Cardiac muscle cell (in vitro differentiated cells and primary cell): ENCODE measurements at places on chromosomes 2 and 18. TPM values are rescaled to one million over a fixed set of nuclear protein-coding genes. Genes with fewer than 3 reads are reported as not detected.

GRCh38 chr2:181573140-181573736 lies 83.7 kb downstream of the CERKL start:
- peak; percentile 60 for DNase-seq

GRCh38 chr2:4964001-4964540 lies 728.1 kb upstream of the SOX11 start:
- no peak for DNase-seq

- no peak for DNase-seq
Measured at GRCh38 chr2:63743170-63743981, 98.3 kb upstream of the UGP2 start.

- DNase-seq = no peak
Measured at GRCh38 chr2:27830656-27831055, 59.1 kb downstream of the MRPL33 start.

DNA sequence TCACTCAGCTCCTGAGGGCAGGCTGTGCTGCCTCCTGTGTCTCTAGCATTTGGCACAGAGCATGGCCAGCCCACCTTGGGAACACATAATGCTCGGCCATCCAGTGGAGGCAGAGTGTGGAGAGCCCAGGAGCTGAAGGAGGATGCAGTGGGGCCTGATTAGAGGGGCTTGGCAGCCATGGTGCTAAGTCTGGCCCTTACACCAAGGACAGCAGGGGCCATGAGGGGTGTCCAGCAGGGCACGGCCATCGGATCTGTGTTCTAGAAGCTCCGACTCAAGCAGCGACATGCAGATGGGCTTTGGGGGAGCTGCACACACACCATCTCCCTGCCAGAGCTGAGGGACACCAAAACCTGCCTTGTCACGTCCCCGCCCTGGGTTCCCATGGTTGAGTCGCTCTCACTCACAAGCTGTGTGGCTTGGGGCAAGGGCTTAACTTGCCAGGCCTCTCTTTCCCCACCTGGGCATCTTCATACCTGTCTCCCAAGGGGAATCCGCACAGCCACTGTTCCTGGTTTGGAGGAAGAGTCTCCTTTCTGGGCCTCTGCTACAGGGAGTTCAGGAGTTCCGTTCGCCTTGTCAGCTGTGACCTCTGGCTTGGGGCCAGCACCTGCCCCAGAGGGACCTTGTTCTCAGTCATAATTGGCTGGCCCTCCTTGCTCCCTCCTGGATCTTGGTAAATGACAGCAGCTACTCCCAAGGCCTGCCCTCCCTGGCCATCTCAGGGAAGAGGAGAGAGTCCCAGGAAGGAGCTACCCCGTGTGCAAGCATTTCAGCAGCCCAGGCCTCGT lies 1.3 kb upstream of the TOGARAM2 start:
- peak; percentile 28 for DNase-seq

GRCh38 chr2:224984637-224985036 lies 57.6 kb downstream of the DOCK10 start:
- DNase-seq = peak; percentile 7

- DNase-seq = no peak
Measured at GRCh38 chr18:22650247-22650646, 232.5 kb upstream of the CTAGE1 start.

GRCh38 chr2:6968319-6969100 lies 51.3 kb downstream of the RNF144A start:
- peak; percentile 51 for DNase-seq

- no peak for DNase-seq
Measured at GRCh38 chr18:41444943-41445342, 510.1 kb upstream of the PIK3C3 start.

DNA sequence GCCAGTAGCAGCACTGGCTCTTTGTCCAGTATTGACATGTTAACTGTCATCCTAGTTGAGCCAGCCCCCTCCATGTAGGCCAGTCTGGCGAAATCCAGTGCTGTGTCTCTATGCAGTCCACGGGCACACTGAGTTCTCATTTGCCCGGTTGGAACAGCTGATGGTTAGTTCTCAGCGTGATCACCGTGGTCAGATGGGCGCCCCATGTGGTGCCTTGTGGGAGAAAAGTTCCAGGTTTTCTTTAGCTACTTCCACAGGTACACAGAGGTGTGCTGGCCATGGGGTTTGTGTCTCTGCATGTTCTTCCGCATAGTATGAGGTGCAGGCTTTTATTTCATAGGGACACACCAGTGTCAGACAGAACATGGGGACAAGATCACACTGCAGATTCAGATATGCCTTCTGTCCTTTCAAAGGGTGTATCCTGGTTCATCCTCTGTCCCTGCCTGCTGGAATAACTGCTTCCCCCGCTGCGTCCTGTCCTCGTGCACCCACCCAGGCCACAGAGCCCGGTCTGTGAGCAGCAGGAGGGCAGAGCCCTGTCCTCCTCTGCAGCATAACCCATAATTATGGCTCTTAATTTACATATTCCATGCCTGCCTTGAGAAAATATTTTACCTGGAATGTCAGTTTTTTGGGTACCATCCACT lies 334.1 kb downstream of the GBX2 start:
- no peak for DNase-seq

GRCh38 chr2:242058116-242058680 lies 188.7 kb downstream of the RTP5 start:
- no peak for DNase-seq

DNA sequence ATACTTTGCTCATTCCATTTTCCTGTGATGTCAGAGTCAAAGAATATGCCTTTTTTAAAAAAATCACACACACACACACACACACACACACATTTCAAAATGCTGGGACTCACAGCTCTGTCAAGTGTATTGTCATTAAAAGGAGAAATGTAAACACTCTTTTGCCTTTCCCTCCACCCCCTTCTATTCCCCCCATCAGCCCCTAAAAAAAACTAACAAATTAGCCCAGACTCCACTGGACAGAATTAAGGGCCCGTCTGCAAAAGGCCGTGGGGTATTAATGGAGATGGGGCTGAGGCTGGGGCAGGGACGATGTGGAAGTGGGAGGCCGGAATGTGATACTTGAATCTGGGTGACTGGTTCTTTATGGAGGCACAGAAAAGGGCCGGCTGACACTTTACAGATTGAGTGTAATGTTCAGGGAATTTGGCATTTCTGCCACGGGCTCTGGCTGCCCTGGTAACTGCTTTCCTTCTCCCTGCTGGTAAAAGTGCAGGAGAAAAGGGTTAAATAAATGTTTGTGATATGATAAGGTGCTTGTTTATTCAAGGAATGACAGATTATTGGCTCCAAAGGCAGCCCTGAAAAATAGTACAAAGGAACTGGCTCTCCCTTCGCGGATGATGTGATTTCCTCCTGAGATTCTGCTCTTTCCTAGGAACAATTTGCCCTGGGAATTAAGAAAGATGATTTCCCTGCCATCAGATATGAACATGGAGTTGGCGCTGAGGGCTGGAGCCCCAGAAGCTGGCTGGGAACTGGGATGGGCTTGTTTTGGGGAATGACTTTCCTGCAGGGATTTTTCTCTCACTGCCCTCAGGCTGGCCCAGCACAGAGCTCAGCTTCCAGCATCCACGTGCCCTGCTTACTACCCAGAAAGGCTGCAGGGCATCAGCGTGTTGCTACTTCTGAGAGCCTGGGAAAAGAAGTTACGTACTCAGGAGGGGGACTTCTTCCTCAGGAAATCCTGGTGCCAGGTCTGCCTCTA lies 52.8 kb upstream of the CTAGE1 start:
- DNase-seq = peak; percentile 62

DNA sequence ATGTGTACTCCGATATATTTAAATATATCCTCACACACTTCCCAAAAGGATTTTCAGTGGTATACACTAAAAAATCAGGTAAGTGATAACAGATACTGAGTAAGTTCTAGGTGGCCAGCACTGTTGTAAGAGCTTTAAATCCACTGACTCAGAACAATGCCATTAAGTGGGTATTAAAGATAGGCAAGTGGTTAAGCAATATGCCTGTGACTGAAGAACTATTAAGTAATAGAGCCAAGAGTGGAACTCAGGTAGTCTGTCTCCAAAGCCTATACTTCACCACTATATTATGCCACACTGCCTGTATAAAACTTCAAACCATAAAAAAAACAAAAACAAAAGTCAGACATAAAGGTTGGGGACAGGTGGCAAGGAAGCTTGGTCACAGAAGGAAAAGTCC lies 37.2 kb downstream of the THUMPD2 start:
- DNase-seq = no peak

DNA sequence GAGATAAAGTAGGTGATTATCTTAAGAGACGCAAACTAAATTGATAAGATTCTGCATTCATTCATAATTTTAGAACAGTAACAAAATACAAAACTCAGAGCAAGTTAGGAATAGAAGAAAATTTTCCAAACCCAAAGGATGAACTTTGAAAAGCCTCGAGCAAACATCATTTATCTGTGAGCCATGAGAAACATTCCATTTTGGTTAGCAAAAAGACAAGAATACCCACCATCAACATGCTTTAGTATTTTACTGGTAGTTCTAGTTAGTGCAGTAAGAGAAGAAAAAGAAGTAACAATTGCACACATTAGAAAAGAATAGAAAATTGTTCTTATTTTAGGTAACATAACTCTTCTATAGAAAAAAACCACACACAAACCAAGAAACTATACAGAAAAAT lies 291.3 kb upstream of the TCF4 start:
- no peak for DNase-seq

Gene RASGRP3
- 19.8 and 25.4 TPM in 2 replicates for total RNA-seq

Gene SEPTIN10
- 51.7 and 77.3 TPM in 2 replicates for total RNA-seq

DNA sequence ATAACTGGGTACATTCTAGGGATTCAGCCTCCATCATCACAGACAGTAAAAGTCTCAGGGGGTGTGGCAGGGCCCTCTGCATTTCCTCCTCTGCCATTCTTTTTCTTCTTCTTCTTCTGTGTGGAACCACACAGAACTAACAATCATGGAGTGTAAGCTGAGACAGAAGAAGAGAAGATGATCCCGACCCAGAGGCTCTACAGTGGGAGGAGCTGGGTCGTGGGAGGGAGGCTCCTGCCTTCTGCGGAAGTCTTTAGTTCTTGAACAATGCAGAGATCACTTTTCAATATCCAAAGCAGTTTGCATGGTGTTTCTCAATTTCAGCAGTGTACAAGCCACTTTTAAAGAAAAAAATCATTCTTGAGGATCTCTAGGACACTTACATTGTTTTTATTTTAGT lies 80.9 kb downstream of the KCNS3 start:
- DNase-seq = no peak

- DNase-seq = no peak
Measured at GRCh38 chr2:127185705-127186104, 34.4 kb downstream of the CYP27C1 start.

DNA sequence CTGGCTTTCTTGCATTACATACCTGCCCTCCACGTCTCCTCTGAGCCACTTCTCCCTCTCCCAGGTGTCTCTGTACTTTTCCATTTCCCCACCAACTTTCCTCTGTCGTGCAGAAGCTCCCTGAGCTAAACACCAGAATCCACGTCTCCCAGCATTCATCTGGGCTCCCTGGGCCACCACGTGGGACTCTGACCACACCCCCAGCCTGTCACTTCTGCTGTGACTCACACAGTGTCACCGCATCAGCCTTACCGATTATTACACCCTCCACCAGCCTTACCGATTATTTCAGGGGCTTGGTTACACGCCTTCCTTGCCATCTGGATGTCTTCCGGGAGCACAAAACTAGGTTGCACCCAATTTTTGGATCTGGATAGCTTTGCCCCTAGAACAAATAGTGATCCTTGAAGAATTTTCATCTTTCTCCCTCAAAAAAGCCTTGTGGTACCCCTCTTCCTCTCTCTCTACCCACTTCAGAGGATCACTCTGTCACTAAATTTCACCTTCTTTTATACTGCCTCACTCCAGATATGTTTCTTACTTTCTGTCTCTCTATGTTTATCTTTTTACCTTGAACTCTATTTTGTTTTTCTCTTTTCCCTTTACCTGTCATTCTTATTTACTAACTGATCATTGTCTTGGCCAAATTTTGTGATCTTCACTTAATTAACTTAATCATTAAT lies 136.9 kb upstream of the CAB39 start:
- DNase-seq = no peak

Gene AGXT
- 0.06 and 0.67 TPM in 2 replicates for total RNA-seq

Gene ERICH2
- 1.0 and 1.5 TPM in 2 replicates for total RNA-seq

DNA sequence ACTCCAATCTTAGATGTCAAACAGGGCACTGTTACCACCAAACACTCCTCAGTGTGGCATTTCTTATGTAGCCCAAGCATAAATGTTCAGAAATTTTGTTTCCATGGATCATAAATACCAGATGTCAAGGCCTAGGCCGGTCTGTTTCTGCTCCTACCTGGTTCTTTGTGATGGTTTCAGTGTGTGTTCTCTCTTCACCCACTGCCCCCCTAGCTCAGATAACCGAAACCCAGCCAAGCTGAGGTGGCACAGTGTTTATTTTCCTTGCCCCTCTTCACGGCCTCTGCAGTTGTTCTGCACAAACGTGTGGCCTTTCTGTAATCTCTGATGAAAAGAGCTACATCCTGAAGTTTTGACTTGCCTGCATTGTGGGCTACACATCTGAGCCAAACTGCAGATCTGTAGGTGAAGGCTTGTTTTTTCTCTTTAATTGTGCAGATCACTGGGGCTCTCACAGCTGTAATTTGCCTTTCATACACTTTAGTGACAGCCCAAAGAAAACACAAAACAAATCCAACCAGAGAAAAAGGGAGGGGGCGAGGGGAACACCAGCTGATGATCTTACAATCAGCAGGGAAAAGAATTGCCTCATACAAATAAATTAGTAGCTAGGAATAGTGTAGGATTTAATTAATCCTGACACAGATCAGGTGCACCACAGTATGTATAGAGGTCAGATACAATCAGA lies 99.1 kb downstream of the NRP2 start:
- no peak for DNase-seq

DNA sequence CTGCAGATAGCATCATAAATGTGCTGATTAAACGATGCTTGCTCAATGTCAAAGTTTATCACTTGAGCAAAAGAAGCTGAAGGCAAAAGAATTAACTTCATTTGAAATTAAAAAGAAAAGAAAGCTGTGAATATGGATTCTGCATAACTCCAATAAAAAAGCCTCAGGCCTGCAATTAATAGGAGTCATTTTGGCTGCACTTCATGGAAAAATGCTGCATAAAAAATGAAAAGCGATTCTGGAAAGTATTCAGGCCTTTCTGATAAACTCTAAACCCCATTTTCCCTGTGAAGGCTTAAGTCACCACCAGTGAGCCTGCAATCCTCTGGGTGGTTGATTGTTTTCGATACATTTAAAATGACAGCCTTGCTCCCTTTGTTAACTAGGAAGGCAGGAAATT lies 1793.4 kb downstream of the SUCLG1 start:
- DNase-seq = no peak

Gene SULT1C4
- total RNA-seq = 9.3 and 14.3 TPM in 2 replicates

GRCh38 chr2:219323434-219323833 lies 9.1 kb downstream of the RESP18 start:
- no peak for DNase-seq

GRCh38 chr2:65292106-65292400 lies 64.4 kb downstream of the ACTR2 start:
- no peak for DNase-seq

Gene C1QL2
- 0.18 and 0.30 TPM in 2 replicates for total RNA-seq

DNA sequence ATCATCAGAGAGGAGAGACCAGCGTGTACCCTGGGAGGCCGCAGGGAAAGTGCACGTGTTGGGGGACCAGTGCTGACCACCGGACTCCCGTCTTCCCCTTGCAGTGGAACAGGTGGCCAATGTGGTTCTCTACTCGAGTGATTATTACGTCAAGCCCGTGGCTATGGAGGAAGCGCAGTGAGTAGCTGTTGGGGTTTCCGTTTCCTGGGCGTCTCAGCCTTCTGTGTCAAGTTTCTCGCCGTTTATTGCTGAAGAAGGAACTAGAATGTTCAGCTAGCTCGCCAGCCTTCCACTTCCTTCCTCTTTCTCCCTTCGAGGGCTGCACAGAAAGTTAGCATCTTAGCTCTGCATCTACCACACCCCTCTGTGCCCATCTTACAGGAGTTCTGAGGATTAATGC lies 22.8 kb upstream of the DGKD start:
- DNase-seq = no peak

Gene APLF
- 4.3 and 5.9 TPM in 2 replicates for total RNA-seq

- DNase-seq = no peak
Measured at GRCh38 chr2:29207352-29208148, 92.3 kb downstream of the CLIP4 start.
